Activated CD8-positive, alpha-beta memory T cell treated with anti-CD3 and anti-CD28 coated beads for 1 hour (primary cell): ENCODE measurements at places on chromosomes 4 and X.

- no peak for DNase-seq
Measured at GRCh38 chr4:110897784-110898183, 274.9 kb upstream of the PITX2 start.

DNA sequence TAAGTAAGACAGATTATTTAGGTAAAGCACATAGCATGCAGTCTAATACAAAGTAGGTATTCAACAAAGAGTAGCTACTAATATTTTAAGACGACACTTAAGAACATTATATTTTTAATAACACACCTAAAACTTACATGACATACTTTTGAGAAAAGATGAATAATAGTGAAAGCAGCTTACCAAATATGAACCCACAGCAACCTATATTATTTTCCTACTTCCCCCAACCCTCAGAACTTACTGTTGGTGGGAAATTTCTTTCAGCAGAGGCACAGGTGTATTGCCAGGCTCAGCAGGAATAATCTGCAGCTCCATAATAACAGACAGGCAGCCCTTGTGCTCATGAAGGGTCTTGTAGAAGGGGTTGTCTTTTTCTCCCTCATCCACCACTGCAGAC is 498.9 kb downstream of the GLUD2 start:
- no peak for DNase-seq

GRCh38 chrX:113920661-113921060 is 663.2 kb upstream of the HTR2C start:
- no peak for DNase-seq

- no peak for DNase-seq
Measured at GRCh38 chrX:107626481-107626880, 1.8 kb upstream of the PRPS1 start.

DNA sequence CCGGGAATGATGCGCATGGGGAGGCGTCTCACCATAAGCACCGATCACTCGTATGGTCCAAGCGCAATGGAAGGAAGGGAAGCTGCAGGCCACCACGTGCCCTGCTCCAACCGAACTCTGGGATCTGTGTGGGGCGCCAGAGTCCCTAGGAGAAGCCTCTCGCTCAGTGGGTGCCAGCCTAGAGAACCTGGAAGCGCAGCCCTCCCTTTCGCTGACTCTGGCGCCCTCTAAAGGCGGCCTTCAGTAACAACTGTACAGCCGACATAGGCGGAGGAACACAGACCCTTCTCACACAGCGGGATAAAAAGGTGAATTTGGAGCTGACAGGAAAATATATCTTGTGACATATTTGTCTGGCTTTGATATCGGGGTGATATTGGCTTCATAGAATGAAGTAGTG is 76.0 kb downstream of the INTS6L start:
- peak; percentile 13 for DNase-seq

- no peak for DNase-seq
Measured at GRCh38 chrX:150544222-150544787, 24.1 kb upstream of the MTM1 start.

DNA sequence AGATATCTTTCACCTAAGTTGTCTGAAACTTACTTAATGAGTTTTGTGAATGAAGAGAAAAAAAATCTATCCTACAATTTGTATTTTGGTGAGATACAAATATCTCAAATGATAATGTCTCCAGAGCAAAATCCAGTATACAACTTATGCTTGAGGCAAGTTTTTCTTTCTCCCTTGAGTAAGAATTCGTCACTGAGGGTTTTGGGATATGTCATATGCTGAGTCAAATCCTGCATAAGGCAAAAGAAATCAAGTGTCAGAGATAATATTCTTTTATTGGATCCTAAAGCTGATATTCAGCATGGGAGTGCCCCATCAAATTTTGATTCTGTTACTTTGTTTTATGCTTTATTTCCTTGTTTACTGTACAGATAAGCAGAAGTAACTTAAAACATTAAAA is 1308.6 kb downstream of the ARAP2 start:
- no peak for DNase-seq

- no peak for DNase-seq
Measured at GRCh38 chr4:61628282-61628681, 428.2 kb downstream of the ADGRL3 start.

GRCh38 chr4:76199664-76200211 is 13.9 kb downstream of the SCARB2 start:
- DNase-seq = no peak

GRCh38 chrX:115493015-115493414 is 68.0 kb upstream of the PLS3 start:
- DNase-seq = no peak

GRCh38 chr4:163895378-163896005 is 401.0 kb downstream of the TMA16 start:
- no peak for DNase-seq

DNA sequence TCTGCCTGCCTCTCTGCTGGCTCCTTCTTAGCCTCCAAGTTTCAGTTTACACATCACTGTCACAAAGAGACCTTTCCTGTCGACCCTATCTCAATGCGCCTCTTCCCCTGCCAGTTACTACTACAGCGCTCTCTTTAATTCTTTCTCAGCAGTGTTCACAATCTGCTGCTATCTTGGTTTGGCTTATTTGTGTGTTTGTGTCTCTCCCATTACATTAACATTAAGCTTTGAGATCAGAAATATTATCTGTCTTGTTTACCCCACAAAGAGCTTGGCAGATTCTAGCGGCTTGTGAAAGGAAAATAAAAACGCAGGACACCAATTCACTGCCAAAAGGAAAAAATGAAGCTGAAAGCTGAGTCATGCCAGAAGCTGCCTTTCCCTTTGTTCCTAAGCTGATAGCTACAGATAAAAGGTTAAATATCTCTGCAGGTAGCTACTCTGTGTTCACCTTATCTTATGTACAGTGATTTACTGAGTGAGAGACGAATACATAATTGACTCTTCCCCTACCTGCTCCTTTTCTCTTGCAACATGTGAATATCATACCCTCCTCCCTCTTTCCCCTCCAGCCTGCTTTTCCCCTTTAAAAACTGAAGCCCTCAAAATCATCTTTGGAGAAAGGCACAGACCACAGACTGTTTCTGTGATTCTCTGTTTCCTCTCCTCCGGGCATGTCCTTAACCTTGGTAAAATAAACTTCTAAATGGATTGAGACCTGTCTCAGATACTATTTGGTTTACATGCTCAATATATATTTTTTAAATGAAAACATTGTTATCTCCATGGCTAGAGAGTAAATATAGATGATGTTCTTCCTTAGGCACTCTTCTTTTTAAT is 19.3 kb upstream of the SLC9A7 start:
- no peak for DNase-seq

- no peak for DNase-seq
Measured at GRCh38 chrX:69028761-69029120, 136.5 kb downstream of the PJA1 start.

GRCh38 chrX:53435997-53436396 is 1.8 kb upstream of the HSD17B10 start:
- DNase-seq = no peak

GRCh38 chr4:26326791-26327190 is 6.0 kb downstream of the RBPJ start:
- DNase-seq = no peak

DNA sequence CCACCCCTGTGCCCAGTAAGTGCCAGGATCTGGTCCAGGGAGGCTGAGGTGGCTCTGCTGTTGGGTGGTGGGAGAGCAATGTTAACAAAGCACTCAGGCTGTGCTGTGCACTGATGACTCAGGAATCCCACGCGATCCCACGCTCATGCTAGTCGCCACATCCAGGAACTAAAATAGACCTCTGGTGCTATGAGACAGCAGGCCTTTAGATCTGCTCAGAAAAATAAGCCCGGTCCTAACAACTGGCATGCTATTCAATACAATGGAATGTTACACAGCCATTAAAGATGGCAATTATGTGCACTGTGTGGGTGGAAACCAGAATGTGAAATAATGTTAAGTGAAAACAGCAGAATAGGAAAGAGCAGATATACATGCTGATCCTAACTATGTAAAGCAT is 26.0 kb downstream of the ARL13A start:
- DNase-seq = no peak

DNA sequence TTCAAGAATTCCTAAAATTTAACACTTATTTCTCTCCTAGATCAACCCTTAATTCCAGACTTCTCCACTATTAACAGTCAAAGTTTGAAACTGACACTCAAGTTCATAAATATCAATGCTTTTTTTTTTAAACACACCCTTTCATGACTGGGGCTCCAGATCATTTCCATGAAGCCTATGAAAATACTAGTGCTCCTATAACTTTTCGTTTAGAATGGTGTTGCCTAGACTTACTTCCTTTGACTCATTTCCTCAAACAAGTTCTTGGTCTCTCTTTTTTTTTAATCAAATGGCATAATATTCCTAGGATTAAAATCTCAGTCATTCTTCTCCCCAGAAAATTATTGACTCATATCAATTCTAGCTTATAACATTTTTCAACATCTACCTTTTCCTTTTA is 13.1 kb downstream of the ZMAT1 start:
- DNase-seq = no peak

GRCh38 chr4:119898211-119898610 is 168.4 kb downstream of the MAD2L1 start:
- no peak for DNase-seq

- DNase-seq = no peak
Measured at GRCh38 chr4:94251094-94251493, 43.4 kb downstream of the SMARCAD1 start.

DNA sequence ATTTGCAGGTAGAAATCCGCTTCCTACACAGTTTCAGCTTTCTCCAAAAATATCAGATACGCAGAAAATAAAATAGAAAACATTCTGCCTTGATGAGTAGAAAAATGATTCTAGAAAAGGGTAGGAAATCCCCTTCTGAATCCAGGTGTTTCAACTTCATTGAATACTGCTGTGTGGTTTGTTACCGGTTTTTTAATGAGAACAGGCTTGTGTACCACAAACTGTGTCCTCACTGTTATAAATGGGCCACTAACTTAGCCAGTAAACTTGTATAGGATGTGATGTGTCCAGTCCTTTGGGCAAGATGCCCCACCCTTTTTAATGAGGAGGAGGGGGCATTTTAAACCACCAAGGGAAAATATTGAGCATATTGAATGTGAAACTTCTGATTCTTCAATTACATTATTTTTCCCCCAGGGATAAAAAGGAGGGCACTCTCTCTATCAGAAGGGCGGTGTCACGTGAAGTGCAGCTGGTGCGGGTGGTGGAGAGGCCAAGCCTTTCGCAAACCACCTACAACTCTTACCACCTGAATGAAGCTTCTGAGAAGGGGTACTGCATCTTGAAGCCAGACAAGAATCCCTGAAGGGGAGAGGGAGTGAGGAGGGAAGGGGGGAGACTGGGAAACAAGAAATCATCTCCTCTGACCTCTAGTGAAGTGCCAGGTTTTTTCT is 4.5 kb downstream of the CXXC4 start:
- no peak for DNase-seq

- DNase-seq = no peak
Measured at GRCh38 chr4:168519576-168519975, 22.7 kb downstream of the PALLD start.

DNA sequence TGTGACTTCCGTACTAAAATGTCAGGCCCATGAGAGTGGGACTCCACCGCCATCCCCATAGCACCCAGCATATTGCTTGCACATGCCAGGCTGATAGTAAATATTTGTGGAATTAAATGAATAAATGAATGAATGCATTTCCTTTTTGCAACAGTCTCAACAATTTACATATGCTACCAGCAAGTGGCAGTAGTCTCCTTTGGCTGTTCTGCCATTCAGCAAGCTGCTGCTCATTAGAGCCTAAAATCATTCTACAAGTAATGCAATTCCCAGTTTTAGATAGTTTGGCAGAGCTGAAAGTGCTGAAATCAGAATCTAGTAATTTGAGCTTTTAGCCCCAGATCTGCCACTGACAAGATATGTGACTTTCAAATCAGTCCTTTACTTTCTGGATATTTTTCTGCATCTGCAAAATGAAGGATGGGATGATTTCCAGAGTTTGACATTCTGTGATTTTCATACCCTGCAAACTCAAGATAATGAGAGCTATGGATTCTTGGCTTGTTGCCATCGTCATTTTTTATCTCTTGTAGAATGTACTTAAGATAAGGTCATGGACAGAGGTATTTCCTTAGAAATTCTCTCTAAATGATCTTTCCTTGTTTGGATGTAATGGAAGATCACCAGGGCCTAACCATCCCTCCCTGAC is 35.7 kb upstream of the INTS6L start:
- DNase-seq = no peak

- DNase-seq = no peak
Measured at GRCh38 chr4:85779165-85779564, 304.2 kb downstream of the ARHGAP24 start.

GRCh38 chr4:90145319-90145718 is 18.1 kb downstream of the CCSER1 start:
- no peak for DNase-seq

DNA sequence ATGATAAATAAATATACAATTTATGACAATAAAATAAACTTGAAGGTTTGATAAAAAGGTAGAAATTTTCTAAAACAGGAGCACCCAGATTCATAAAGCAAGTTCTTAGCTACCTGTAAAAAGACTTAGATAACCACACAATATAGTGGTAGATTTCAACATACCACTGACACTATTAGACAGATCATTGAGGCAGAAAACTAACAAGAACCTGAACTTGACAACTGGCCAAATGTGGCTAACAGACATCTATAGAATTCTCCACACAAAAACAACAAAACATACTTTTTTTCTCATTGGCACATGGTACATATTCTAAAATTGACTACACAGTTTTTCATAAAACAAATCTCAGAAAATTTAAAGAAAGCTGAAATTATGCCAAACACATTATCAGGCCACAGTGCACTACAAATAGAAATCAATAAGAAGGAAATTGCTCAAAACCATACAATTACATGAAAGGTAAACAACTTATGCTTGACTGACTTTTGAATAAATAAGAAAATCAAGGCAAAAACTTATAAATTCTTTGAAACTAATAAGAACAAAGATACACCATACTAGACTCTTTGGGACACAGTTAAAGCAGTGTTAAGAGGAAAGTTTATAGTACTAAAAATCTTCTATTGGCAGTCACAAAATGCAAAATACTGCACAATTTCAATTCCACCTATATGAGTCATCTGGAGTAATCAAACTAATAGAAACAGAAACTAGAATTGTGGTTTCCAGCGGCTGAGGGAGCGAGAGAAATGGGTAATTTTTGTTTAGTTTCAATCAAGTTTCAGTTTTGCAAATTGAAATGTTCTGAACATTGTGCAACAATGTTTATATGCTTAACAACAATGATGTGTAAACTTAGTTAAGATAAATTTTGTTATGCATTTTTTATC is 925.6 kb downstream of the SH3BGRL start:
- DNase-seq = no peak

- DNase-seq = no peak
Measured at GRCh38 chr4:139017861-139018260, 2.3 kb downstream of the NOCT start.

DNA sequence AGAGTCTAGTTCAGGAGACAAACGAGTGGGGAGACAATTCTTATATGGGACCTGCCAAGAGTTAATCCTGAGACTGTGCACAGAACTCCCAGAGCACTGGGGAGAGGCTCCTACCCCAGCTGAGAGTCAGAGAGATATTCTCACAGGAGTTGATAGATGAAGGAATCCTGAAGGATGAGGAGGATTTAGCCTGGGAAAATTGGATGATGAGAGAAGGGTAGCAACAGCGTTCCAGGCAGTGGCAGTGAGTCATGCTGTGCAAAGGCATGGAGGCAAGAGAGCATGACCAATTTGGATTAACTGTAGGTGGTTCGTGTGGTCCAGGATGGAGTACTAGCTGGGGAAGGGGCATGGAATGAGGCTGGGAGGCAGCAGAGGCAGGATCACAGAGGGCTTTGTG is 318.6 kb downstream of the LDB2 start:
- no peak for DNase-seq
